ENCODE measurements at places on chromosomes 1 and 21.

DNA sequence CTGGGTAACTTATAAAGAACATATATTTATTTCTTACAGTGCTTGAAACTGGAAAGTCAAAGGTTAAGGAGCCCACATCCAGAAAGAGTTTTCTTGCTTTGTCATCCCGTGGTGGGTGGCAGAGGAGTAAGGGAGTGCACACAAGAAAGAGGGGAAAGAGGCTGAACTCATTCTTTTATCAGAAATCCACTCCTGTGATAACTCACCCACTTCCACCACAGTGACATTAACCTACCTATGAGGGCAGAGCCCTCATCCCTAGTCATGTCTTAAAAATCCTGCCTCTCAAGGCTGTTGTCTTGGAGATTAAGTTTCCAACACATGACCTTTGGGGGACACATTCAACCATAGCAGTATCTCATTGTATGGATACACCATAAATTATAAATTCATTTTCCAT is 32.5 kb upstream of the RGS4 start:
- DNase-seq: no peak

- no peak for DNase-seq
Measured at GRCh38 chr21:43195121-43196021, 26.6 kb downstream of the CRYAA start.

DNA sequence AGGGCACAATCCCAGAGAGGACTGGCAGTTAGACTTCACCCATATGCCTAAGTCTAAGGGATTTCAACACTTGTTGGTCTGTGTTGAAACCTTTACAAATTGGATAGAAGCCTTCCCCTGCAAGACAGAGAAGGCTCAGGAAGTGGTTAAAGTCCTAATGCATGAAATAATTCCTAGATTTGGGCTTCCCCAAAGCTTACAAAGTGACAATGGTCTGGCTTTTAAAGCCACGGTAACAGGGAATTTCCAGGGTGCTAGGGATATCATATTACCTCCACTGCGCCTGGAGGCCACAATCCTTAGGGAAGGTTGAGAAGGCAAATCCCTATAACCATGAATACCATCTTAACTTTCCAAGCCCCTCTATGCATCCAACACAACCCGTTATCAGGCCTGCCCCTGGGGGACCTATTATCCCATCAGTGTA is 3.3 kb upstream of the FMO4 start:
- DNase-seq: no peak

DNA sequence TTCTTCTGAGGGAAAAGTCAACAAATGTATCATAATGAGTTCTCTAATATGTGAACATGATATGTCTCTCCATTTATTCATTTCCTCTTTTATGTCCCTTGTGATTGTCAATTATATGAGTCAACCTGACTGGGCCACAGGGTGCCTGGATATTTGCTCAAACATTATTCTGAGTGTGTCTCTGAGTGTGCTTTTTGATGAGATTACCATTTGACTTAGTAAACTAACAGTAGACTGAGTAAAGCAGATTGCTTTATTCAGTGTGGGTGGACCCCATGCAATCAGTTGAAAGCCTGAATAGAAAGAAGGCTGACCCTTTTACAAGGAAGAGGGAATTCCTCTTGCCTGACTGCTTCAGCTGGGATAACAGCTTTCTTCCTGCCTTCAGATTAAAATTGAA is 142.6 kb downstream of the SLC35F3 start:
- DNase-seq: no peak

GRCh38 chr1:147080006-147080661 is 92.1 kb downstream of the PRKAB2 start:
- no peak for DNase-seq

DNA sequence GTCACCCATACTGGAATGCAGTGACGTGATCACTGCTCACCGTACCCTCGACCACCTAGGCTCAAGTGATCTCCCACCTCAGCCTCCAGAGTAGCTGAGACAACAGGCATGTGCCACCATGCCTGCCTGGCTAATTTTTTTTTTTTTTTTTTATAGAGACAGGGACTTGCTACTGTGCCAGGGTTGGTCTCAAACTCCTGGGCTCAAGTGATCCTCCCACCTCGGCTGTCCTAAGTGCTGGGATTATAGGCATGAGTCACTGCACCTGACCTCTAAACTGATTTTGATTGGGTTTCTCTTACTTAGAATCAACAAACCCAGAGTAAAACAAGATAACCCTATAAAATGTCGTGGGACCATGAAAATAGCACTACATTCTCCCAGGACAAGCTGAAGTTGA is 112.0 kb downstream of the UBE2U start:
- no peak for DNase-seq

- no peak for DNase-seq
Measured at GRCh38 chr1:10528066-10529014, 53.6 kb downstream of the PEX14 start.

DNA sequence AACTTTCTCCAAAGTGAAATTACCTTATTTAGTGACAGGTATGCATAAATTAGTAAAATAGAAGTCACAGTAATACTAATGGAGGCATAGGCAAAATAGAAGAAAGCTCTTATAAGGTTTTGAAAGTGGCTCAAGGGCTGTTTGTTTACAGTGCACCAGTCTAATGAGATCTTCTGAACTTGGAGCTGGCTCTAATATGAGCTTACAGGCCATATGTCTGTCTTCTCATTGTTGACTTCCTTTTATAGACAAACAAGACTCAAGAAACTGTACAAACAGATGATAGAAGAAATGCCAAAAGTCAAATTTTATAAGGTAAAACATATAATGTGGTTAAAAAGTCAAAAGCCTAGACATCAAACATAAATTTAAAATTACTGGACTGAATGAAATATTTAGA is 207.5 kb upstream of the NEGR1 start:
- no peak for DNase-seq

DNA sequence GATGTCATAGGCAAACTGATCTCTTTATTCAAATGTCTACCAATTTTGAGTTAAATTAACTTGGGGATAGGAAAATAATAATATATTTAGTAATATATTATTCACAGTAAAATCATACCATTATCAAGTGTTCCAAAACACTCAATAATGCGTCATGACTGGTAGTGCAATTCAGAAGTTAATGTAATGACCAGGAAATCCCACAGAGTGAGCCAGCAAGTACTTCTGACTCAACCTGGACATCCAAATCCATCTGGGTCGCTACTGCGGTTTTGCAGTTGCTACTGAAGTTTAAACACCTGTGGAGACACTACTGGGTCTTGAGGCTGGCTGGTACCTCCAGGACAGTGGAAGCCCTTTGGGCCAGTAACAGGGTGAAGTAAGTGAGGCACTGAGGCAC is 44.8 kb downstream of the DPYD start:
- no peak for DNase-seq

GRCh38 chr1:157937744-157938143 is 55.7 kb upstream of the KIRREL1 start:
- DNase-seq: no peak

- DNase-seq: no peak
Measured at GRCh38 chr1:115630342-115630741, 11.4 kb upstream of the VANGL1 start.

DNA sequence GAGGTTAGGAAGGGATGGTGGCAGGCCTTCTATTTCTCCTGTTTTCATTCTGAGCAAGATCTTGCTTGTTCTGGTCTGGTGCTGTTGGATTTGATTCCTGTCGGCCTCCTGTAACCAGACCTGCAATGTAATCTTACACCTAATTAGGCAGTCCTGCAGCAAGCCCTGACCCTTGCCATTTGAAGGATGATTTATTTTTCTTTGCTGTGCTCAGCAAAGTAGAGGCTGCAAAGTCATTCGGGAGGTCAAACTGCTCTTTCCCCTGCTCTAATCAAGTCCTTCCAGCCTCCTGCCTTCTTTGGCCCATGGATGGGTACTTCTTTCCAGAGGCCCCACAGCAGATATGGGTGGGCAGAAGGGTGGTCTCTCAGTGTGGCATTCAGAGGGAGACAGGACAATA is 417.7 kb upstream of the USP24 start:
- DNase-seq: no peak

DNA sequence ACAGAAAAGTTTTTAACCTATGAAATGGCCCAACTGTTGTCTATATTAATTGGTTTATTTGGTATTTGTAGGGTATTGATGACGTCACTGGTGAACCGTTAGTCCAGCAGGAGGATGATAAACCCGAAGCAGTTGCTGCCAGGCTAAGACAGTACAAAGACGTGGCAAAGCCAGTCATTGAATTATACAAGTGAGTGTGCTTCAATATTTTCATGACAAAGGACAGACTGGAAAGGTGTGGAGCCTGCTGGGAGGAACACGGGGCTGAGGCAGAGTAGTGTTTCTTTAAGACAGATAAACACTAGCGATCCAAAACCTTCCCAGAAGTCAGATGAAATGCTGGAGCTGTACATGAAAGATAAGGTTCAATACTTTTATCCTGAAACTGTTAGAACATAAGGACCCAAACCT is 76.7 kb downstream of the AK4 start:
- no peak for DNase-seq

DNA sequence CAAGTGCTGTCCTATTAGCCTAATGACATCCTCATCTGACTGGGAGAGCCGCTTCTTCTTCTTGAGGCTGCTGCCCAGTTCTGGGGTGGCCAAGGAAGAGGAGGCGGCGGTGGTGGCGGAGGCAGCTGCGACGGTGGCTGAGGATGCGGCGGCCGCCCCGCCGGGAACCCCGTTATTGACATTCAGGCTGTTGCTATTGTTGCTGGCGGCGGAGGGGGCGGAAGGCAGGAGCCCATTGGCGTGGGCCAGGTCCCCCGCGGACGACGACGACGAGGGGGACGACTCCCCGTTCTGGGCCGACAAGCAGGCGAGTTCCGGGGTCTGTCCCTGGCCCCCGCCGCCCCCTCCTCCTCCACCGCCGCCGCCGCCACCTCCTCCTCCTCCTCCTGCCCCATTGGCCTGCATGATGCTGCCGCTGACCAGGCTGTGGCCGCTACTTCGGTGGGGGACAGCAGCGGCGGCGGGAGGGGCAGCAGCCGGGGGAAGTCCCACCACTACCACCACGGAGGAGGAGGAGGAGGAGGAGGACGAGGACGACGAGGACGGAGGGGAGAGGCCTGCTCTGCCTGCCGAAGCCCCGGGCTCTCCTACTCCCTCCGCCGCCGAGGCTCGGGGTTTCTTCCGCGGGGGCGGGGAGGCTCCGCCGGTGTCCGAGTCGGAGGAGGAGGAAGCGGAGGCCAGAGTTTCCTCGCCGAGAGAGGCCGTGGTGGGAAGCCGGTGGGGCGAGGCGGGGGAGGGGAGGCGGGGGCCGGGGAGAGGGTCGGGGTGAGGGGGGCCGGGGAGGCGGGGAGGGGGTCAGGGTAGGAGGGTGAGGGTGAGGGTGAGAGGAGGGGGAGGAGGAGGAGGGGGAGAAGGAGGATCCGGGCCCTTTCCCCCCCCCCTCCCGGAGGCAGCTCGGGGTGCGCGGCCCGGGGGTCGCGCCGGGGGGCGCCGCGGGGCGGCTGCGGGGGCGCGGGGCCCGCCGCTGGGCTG is 610 bp downstream of the WDR26 start:
- no peak for DNase-seq

DNA sequence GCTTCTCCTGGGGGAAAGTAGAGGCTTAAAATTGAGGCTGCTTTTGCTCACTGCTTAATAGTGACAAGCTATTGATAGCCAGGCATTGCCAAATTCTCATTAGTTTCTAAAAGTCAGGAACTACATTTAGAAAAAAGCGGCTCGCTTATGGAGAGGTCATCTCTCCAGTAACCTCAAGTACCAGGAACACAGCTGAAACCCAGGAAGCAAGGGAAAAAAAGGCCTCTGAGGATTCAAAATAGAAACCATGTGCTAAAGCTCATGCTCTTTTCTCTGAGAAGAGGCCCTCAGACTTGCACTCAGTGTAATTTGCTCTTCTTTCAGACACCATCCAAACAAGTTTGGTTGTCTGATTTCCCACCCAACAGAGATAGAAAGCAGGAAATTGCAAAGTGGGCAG is 261.4 kb upstream of the USP25 start:
- DNase-seq: no peak

- peak; percentile 52 for DNase-seq
Measured at GRCh38 chr1:92907949-92908684, 53.1 kb downstream of the DIPK1A start.

GRCh38 chr1:182051938-182052337 is 9.6 kb downstream of the ZNF648 start:
- no peak for DNase-seq

DNA sequence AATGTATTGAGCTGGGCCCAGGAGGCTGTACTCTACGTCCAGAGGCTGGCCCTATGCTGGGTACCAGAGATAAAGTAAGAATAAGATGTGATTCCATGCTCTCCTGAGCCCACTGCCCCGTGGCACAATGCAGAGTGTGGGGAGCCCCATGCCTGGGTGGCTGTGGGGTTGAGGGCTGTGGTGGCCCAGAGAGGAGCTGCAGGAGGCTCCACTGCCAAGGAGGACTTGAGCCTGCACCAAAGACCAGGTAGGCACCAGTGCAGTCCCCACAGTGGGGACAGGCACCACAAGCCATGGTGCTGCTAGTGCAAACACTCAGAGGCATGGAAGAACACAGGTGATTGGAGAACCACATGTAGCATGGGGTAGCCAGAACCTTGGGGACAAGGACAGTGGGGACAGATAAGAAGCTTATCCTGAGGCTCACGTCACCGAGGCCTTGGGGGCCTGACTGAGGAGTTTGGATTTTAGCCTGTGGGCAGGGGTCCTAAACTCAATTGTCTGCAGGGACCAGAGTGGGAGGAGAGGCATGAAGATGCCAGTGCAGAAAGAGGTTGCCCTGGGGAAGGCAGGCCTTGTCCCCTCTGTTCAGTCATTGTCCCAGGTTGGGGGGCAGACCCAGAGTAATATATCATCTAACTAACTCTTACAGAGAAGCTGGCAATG is 21.9 kb upstream of the EPS8L3 start:
- no peak for DNase-seq

DNA sequence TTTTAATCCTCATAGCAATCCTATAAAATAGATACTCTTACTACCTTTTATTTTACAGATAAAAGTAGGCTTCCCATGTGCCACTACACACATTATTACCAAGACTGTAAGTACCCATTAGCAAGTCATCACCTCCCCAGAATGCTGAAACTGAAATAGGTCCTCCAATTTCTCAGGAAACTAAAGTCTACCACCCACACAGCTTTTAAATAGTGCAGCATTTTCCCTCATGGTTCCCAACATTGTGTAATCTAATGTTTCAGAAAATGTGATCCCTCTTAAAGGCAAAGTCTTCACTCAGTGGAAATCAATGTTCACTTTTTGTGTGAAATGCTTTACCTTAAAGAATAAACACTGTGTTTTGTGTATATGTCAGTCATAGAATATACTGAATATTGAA is 356.5 kb downstream of the GPATCH2 start:
- no peak for DNase-seq

GRCh38 chr1:85047144-85047471 is 1.2 kb downstream of the MCOLN3 start:
- no peak for DNase-seq

DNA sequence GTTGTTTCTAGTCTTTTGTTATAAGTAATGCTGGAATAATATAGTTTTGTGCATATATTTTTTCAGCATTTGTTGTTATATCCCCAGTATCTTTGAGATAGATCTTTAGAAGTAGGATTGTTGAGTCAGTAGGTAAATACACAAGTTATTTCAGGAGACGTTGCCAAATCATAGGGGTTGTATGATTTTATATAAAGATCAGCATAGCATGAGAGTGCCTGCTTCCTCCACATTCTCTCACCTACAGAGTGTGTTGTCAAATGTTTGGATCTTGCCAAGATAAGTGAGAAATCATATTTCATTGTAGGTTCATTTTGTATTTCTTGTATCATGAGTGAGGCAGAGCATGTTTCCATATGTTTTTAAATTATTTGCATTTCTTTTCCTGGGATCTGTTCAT is 24.6 kb downstream of the MIA3 start:
- DNase-seq: no peak

- no peak for DNase-seq
Measured at GRCh38 chr1:92857817-92858216, 26.0 kb downstream of the RPL5 start.

GRCh38 chr1:82268826-82269225 is 468.1 kb downstream of the ADGRL2 start:
- no peak for DNase-seq

Data from SHP77 (cell line).